ENCODE measurements at places on chromosomes 5 and 9.

GRCh38 chr5:111167551-111167950 lies 56.6 kb upstream of the CAMK4 start:
- DNase-seq: no peak

- DNase-seq: no peak
Measured at GRCh38 chr9:112670991-112671625, 46.8 kb downstream of the INIP start.

GRCh38 chr5:101948615-101949014 lies 347.5 kb downstream of the SLCO4C1 start:
- DNase-seq: no peak

DNA sequence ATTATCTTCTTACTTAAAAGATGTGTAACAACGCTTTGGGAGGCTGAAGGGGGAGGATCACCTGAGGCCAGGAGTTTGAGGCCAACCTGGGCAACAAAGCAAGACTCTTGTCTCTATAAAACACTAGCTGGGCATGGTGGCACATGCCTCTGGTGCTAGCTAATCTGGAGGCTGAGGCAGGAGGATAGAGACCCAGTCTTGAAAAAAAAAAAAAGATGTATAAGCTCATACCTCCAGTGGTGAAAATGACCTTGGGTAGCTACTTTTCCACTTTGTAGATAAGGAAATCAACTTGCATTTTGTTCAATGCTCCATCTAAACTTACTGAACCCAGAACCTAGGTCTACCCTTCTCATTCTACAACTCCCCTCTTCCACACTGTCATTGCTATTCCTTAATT lies 16.6 kb downstream of the ARRDC3 start:
- DNase-seq: no peak

DNA sequence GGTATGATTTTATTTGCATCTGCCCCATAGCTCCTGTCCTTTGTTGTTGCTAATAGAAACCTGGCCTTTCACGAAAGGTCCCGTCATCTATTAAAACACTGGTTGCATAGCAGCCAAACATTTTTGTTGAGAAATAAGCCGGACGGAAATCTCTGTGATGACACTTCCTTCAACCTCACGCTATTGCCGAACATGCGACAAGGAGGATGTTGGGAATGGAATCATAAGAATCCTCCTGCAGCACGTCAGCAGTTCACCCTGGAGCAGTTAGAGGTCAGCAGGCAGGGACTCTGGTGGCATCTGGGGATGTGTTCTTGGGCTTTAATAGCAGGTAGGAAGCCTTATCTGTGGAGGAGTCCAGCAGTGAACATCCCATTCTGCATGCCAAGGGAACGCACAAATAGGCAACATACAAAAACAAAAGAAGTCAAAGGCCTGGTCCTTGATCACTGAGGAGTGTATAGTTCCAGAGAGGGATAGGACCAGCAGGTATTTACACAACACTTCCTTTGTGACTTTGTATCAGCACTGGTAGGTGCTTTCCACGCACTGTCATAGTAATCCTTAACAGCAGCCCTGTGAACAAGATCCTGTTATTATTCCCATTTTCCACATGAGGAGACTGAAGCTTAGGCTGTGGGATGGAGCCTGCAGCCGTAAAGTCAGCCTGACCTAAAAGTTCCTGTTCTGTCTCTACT lies 33.4 kb downstream of the ARHGAP26 start:
- no peak for DNase-seq

DNA sequence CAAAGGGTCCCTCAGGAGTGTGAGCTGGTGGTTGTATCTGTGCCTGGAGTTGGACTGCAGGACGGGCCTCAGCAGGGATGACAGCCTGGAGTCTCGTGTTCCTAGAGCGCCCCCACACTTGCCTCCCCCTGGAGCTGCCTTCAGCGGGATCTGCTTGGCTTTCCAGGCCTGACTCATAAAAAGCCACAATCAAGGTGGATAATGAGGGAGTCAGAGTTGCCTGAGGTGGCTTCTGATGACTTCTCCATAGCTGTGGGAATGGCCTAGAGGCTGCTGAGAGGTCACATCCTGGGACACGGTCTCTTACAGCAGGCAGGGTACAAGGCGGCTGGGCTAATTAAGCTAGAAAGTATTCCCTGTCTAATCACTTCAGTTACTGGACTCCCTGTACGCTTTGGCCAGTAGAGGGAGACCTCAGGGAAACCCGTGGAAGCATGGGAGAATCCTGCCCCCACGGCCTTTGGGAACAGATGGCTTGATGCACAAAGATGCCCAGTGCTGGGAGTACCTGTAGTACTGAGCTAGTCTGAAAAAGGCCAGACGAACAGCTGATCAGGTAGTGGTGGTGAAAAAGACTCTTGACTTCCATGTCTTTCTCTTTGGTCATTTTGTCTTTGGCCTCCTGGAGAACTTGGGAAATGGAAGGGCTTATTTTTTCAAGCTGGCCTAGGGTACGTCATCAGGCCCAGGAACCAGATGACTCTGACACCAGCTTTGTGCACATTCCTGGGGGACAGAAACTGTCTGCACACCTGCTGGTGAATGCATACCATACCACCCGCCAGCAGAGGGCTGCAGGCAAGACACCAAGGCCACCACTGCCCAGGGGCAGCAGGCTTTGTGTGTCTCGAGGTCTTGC lies 16.1 kb upstream of the FRRS1L start:
- peak; percentile 13 for DNase-seq
